RWPE1 (cell line): ENCODE measurements at places on chromosomes 11 and 22.

- peak; percentile 11 for DNase-seq
These were observed 41.4 kb upstream of the TTLL12 start for GRCh38 chr22:43228330-43228729.

DNA sequence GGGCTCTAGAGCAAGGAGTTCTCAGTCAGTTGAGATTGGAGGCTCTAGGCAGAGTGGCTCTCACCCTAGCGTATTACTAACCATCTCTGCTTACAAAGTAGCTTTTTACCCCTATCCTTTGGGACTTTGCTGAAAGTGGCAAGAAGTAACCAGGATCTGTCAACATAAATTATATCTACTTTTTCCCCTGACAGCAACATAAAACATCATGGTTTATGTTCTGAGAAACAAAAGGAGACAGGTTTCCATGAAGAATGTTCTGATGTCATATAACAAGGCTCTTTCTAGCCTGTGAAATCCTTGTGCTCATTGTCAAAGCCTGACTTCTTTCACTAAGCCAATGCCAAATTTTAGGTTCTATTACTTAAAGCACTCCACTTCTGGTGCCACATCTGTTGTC, 7.2 kb upstream of the EIF3M start:
- DNase-seq, result no peak

GRCh38 chr11:71476926-71477640, 24.1 kb downstream of the NADSYN1 start:
- no peak for DNase-seq

GRCh38 chr11:30000986-30001750, 15.7 kb downstream of the KCNA4 start:
- no peak for DNase-seq

- DNase-seq, result no peak
These were observed 67.8 kb downstream of the MIAT start for GRCh38 chr22:26725012-26725676.

- no peak for DNase-seq
These were observed 613.8 kb upstream of the TENM4 start for GRCh38 chr11:80054582-80055165.

DNA sequence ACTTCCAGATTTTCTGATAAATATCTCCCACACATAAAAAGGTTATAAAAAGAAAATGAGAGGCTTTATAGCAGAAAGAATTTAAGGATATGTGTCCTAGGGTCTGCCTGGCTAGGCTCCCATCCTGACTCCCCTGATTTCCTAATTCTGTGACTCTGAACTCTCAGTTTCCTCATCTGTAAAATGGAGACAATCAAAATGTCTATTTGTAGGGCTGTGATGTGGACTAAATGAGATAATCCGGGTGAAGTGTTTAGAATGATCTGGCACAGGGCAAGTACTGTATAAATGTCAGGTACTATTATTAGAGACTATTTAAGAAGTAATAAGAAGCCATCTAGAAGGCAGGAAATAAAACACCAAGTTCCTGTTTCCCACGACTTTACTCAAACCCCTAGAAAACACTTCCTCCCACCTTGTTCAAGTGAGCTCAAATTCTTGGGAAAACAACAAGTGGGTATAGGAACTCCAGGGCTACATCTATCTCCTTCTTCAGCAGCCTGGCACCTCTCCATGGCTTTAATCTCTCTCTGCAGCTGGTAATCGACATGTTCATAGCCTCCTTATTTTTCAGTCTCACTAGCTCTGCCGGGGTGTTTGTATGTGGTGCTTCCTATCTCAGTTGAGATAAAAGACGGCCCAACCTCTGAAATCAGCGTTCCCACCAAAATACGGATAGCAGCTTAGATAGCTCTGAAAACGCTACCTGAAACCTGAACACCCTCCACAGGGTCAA, 6.7 kb downstream of the ASCC2 start:
- no peak for DNase-seq

DNA sequence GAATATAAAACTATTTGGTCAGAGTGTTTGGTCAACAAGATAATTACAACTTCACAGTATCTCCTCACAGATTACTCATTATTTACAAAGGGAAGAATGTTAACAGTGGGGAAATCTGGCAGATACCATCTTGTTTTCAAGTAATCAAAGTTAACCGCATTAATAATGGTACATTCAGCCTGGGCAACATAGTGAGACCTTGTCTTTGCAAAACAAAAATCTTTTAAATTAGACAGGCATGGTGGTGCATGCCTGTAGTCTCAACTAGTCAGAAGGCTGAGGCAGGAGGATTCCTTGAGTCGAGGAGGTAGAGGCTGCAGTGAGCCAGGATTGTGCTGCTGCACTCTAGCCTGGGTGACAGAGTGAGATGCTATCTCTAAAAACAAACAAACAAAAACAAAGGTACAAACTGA, 78.5 kb downstream of the ACER3 start:
- DNase-seq, result no peak

DNA sequence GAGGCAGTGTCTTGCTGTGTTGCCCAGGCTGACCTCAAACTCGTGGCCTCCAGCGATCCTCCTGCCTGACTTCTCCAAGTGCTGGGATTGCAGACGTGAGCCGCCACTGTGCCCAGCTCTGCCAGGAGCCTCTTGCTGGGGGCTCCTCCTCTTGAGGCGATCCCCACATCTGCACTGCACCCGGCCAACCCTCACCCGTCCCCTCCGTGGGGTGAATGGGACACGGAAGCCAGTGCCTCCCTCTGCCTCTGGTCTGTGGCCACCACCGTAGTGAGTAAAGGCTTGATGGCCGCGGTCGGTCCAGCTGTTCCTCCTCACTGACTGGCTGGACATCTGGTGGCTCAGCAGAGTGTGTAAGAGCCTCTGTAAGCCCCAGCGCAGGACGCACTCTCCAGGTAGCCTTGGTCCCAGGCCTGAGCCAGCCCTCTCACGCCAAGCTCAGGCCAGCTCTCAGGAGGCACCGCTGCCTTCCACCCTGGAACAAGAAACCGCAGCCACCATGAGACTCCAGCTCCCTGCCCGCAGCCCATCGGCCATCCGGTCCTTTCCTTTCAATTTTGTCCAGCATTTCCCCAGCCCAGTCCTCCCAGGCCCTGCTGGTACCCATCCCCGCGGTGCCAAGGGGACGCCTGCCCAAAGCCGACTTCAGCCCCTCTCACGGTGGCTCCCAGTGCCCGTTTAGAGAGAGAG, 100.3 kb downstream of the BRD1 start:
- DNase-seq, result no peak

DNA sequence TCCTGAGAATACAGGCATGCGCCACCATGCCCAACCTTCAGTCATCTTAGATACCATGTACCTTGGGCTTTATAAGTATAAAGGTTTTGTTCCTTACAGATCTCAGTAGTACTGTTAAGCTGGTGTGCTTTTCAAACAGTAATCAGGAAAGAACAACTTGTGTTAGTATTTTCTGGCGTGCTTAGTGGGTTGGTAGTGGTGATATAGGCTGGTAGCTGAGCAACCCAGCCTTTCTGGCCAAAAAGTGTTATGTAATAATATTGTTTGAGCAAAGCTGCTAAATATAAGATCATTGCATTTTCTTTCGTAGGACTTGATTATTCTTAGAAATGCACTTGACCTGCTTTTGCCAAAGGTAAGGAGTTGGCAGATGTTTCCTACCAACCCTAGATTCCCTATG, 6.5 kb downstream of the ADSL start:
- no peak for DNase-seq

DNA sequence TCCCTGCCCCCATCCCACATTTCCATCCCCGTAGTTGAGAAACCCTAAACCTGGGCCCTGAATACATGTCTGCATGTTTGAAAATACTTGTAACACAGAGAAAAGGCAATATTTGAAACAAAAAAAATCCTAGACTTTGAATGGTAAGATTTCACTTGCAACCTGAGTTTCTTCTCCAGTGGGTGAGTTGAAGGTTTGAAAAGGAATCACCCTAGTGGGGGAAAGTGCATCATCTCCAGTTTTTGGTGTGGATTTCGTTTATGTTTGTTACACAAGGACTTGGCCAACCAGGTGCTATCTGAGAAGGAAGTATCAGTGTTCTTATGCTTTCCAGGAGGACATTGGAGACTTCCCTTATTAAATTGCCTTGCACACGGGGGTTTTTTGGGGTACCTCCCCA, 90.4 kb downstream of the ABTB2 start:
- DNase-seq, result no peak

- DNase-seq, result no peak
These were observed 12.3 kb upstream of the SYT7 start for GRCh38 chr11:61593151-61593550.

- DNase-seq, result no peak
These were observed 163.8 kb downstream of the FAT3 start for GRCh38 chr11:92388380-92388779.

- DNase-seq, result peak; percentile 59
These were observed at the start of gene ELMOD1 for GRCh38 chr11:107590460-107591377. Gene ELMOD1, plus strand, starts transcription at chr11:107591147. Its CDS starts 27,043 bp downstream, at chr11:107618190.

DNA sequence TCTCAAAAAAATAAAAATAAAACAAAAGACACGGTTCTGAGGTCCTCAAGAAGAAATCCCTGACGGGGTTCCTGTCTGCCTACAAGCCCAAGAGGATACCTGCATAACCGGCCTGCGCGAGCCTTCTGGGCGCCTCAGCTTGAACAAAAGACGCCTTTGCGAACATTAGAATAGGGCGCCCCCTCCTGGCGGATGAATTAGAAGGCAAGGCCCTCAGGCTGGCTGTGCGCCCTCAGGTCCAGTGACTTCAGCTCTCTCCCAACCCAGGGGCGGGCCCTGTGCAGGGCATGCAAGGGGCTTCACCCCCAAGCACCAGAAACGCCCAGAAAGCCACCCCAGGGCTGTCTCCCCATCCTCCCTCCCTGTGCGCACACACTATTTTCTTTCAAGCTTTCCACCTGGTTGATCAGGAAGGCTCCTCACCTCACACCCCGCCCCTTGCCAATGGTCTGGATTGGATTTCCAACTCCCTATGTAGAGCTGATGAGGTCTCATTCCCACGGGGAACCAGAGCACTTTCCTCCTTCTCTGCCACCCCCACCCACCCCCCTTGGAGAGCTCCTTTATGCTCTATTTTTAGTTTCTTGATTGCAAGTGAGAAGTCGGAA, 273.3 kb downstream of the BUD13 start:
- DNase-seq, result peak; percentile 6

GRCh38 chr11:59247531-59248227, 35.0 kb upstream of the MPEG1 start:
- DNase-seq, result peak; percentile 13

DNA sequence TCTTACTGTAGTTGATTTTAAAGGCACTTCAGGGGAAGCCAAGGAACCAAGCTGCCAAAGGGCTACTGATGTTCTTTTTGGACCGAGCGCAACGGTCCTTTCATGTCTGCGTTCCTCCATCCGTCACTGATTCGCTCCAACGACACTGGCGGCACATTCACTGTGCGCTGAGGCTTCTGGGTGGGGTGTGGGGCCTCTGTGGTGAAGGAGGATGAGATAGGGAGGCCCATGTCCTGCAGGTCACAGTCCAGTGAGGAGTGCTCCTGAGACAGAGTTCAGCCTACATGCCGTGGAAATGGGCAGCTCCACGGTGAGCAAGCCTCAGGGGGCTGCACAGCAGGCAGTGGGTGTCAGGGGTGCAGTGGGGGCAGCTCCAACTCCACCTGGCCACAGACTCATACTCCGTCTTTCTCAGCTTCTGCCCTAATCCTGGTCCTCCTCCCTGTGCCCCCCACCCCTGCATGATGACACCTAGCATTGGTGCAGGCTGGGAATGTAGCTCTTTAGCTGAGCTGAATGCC, 87.8 kb upstream of the SHANK2 start:
- DNase-seq, result no peak

GRCh38 chr11:57430952-57431351, 4.0 kb upstream of the SLC43A3 start:
- DNase-seq, result no peak

DNA sequence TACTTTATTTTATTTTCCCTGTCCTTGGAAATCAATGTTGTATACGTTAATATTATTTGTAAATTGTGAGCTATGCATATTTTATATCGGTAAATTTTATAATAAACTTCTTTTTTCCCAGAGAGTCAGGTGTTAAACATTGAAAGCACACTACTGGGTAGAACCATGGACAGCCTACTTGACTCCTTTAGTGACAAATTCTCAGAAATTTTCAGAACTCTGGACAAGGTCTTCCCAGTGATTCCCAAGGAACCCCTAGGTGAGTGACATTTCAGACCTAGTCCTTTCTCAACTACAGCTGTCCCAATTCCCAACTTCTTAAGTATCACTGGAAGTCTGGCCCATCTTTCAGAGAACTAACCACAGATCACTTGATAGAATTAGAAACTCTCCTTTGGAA, 107.2 kb downstream of the RCN1 start:
- no peak for DNase-seq

GRCh38 chr22:23219822-23220484, 39.6 kb downstream of the BCR start:
- peak; percentile 28 for DNase-seq

GRCh38 chr11:125649465-125650166, 24.7 kb downstream of the CHEK1 start:
- DNase-seq, result no peak

DNA sequence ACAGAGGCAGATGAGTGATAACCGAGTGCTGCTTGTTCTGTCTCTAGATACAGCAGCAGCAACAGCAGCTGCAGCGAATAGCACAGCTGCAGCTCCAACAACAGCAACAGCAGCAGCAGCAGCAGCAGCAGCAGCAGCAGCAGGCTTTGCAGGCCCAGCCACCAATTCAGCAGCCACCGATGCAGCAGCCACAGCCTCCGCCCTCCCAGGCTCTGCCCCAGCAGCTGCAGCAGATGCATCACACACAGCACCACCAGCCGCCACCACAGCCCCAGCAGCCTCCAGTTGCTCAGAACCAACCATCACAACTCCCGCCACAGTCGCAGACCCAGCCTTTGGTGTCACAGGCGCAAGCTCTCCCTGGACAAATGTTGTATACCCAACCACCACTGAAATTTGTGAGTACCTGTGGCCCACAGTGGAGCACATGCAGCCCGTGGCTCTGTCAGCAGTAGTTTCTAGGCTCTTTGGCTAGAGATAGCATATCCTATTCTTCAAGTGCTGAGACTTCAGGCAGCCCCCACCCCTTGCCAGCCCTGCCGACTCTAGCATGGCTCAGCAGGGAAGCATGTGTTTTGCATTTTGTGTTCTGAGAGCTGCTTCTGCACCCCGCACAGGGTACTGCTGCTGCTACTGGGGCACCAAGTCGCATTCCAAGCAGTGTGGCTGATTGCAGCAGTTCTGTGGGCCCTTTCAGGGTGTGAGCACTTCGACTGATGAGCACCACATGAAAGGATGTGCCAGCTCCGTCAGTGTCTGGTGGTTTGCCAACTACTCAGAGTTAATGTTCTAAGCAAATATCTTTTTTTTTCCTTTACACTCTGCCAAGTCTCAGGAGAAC, 59.2 kb downstream of the MED15 start:
- DNase-seq, result peak; percentile 41
